ENCODE measurements at places on chromosomes 6 and 20. TPM values are rescaled to one million over a fixed set of nuclear protein-coding genes. Genes with fewer than 3 reads are reported as not detected.

The SLC44A4 gene
- 23.1 TPM for total RNA-seq

The FAM209B gene
- not detected for total RNA-seq

The C20orf204 gene
- 1.9 TPM for total RNA-seq

The SLC22A2 gene
- total RNA-seq: not detected

The MAPK13 gene
- total RNA-seq: 71.4 TPM

The BTN3A1 gene
- 52.2 TPM for total RNA-seq

The EPHA7 gene
- total RNA-seq: 0.14 TPM

GRCh38 chr6:108132863-108133262 is 33.0 kb upstream of the NR2E1 start:
- H3K27me3 ChIP-seq: peaks cover 26% of the 10 kb centered on the region
- no peak overlapping the region for H3K27ac ChIP-seq
- H3K36me3 ChIP-seq: no peaks in the 10 kb centered on the region

- H3K4me1 ChIP-seq: no peaks in the 10 kb centered on the region
- H3K36me3 ChIP-seq: no peaks in the 10 kb centered on the region
- H3K27me3 ChIP-seq: no peaks in the 10 kb centered on the region
- no peak overlapping the region for H3K4me3 ChIP-seq
- no peak overlapping the region for H3K27ac ChIP-seq
Observed at GRCh38 chr20:17343091-17343490, 116.3 kb downstream of the PCSK2 start.

- H3K27me3 ChIP-seq: no peaks in the 10 kb centered on the region
- no peak overlapping the region for H3K4me3 ChIP-seq
- no peaks in the 10 kb centered on the region for H3K36me3 ChIP-seq
- peaks cover 4% of the 10 kb centered on the region for H3K4me1 ChIP-seq
Observed at GRCh38 chr6:169921853-169922824, 170.7 kb downstream of the ERMARD start.

DNA sequence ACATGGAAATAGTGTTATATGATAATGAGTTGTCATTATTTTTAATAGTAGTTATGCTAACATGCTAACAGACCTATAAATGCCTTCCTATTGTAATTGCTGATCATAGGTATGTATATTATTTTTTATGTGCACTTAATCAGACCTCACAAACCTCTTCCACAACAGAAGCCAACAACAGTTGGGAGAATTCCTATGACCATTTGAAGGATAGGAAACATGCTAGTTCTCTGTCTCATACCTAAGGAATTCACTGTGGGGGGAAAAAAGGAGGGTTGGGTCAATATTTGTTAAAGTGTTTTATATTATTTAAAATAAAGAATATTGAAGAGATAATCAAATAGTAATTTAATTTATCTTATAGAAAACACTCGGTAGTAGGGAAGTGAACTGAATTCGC is 990.9 kb downstream of the EPHA7 start:
- H3K27me3 ChIP-seq: no peaks in the 10 kb centered on the region
- H3K36me3 ChIP-seq: no peaks in the 10 kb centered on the region
- no peak overlapping the region for H3K27ac ChIP-seq
- no peak overlapping the region for H3K4me3 ChIP-seq
- no peak for DNase-seq

DNA sequence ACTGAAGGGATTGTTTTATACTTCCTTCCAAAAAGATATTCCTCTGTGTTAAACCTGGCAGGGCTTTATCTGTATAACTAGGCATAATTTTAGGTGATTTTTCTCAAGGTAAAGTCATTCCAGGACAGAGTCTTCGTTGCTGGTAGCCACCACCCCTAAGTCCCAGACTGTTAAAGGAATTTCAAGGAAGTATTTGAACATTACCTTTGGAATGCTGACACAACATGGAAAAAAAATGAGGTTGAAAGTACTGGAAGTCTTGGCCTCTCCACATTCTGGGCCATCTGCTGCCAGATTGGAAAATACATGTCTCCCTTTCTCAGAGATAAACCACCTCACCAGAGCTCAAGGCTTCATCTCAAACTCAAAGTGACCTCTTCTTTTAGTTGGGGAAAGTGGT is 27.0 kb upstream of the ETV7 start:
- no peaks in the 10 kb centered on the region for H3K4me1 ChIP-seq
- H3K36me3 ChIP-seq: no peaks in the 10 kb centered on the region
- H3K27ac ChIP-seq: no peak overlapping the region
- H3K4me3 ChIP-seq: no peak overlapping the region
- H3K27me3 ChIP-seq: no peaks in the 10 kb centered on the region
- DNase-seq: no peak

DNA sequence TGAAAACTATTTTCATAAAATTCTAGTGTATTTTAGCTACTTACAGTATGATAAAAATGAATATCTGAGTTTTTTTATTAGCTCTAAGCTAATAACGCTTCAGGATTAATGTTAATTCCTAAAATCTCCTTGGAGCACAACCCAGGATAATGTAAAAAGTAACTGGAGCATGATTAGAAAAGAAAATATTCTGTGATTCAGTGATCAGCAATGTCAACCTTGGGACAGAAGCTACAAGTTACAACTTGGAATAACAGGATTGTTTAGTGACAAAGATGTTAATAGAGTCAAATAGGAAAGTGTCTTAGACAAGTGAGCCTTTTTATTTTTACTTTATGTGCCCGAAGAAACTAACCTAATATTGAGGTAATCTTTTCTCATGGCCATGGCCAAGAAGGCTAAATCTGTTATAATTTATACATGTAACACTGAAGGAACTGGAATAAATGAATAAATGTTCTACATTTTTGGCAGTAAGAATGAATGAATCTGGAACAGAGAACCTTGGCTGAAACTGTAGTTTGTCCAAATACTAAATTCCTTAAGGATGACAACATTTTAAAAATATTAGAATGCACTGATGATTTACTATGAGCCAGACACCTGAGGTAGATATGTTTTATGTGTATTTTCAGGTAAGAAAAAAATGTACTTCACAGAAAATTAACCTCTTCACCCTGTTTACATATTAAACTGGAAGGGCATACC is 994.0 kb downstream of the GRIK2 start:
- no peak overlapping the region for H3K27ac ChIP-seq
- H3K27me3 ChIP-seq: no peaks in the 10 kb centered on the region
- H3K36me3 ChIP-seq: no peaks in the 10 kb centered on the region
- no peaks in the 10 kb centered on the region for H3K4me1 ChIP-seq
- no peak for DNase-seq

- no peaks in the 10 kb centered on the region for H3K27me3 ChIP-seq
- H3K4me1 ChIP-seq: no peaks in the 10 kb centered on the region
- DNase-seq: no peak
- no peaks in the 10 kb centered on the region for H3K36me3 ChIP-seq
Observed at GRCh38 chr6:81485395-81485794, 267.1 kb downstream of the TENT5A start.

- H3K27ac ChIP-seq: peak overlapping the region; percentile 8
- no peaks in the 10 kb centered on the region for H3K36me3 ChIP-seq
- H3K27me3 ChIP-seq: peaks cover 14% of the 10 kb centered on the region
- H3K4me3 ChIP-seq: no peak overlapping the region
- no peak for DNase-seq
- no peaks in the 10 kb centered on the region for H3K4me1 ChIP-seq
Observed at GRCh38 chr20:58131151-58131550, 97.3 kb downstream of the ANKRD60 start.

- H3K36me3 ChIP-seq: no peaks in the 10 kb centered on the region
- peaks cover 4% of the 10 kb centered on the region for H3K4me1 ChIP-seq
- no peak overlapping the region for H3K4me3 ChIP-seq
- H3K27ac ChIP-seq: no peak overlapping the region
- H3K27me3 ChIP-seq: peaks cover 25% of the 10 kb centered on the region
Observed at GRCh38 chr20:43183536-43184070, 6.1 kb downstream of the PTPRT start.

GRCh38 chr20:44651684-44652423 is at the start of gene ADA:
Gene ADA (minus strand): TSS chr20:44651699. CDS start chr20:44651607, 92 bp downstream.
- H3K4me3 ChIP-seq: peak within 1 kb of the TSS; percentile 88
- DNase-seq: peak; percentile 84
- no peaks in the 10 kb centered on the region for H3K27me3 ChIP-seq
- no peaks in the 10 kb centered on the region for H3K36me3 ChIP-seq

- H3K27me3 ChIP-seq: no peaks in the 10 kb centered on the region
- no peak overlapping the region for H3K4me3 ChIP-seq
- H3K36me3 ChIP-seq: no peaks in the 10 kb centered on the region
- no peak for DNase-seq
- no peak overlapping the region for H3K27ac ChIP-seq
- H3K4me1 ChIP-seq: no peaks in the 10 kb centered on the region
Observed at GRCh38 chr20:32930181-32930580, 71.5 kb downstream of the EFCAB8 start.

DNA sequence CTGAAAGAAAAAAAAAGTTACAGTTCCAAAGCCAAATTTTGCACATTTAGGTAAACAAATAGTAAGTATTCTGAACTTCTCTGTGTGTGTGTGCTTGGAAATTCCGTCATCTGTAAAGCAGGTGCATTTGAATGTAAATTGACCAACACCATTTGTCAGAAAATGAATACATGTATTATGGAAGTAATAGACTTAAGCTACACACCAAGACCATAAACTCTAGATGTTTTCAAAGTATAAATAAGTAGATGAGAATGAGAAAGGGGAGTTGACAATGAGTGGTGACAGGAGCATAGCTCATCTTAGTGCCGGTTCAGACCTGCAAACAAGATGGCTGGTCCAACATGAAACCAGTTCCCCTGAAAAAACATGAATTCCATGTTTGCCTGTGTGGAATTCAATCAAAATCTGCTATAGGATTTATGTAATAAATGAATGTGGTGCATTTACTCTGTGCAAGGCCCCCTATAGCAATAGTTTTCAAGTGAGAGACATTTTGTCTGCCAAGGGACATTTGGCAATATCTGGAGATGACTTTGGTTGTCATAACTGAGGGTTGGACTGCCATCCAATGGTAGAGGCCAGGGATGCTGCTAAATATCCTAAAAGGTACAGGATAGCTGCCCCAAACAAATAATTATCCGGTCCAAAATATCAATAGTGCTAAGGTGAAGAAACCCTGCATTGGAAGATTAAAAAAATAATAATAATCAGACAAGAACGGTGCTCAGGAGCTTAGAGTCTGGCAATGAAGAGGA is 11.0 kb upstream of the FILIP1 start:
- no peak for DNase-seq
- no peaks in the 10 kb centered on the region for H3K4me1 ChIP-seq
- H3K36me3 ChIP-seq: no peaks in the 10 kb centered on the region
- H3K27ac ChIP-seq: no peak overlapping the region
- H3K4me3 ChIP-seq: no peak overlapping the region
- H3K27me3 ChIP-seq: no peaks in the 10 kb centered on the region

DNA sequence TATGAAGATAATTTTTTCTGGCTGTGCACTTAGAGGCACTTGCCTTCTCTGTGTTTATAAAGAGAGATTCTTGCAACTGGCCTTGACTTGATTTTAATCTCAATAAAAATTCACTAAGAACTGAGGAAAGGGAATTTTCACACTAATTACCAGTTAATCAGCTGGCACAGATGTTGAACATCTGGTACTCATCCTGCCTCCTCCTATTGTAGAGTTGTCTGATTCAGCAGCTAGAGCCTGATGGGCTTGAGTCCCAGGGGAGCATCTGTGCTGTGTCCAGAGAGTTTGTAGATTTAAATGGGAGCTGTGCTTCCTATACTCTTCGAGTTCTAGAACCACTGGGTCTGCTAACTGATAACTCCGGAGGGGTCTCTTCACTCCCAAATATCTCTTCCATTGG is 284.4 kb upstream of the RNF24 start:
- no peaks in the 10 kb centered on the region for H3K4me1 ChIP-seq
- H3K27ac ChIP-seq: no peak overlapping the region
- no peaks in the 10 kb centered on the region for H3K27me3 ChIP-seq
- no peaks in the 10 kb centered on the region for H3K36me3 ChIP-seq
- no peak for DNase-seq
- no peak overlapping the region for H3K4me3 ChIP-seq

GRCh38 chr6:114287461-114287860 is 55.4 kb downstream of the HS3ST5 start:
- H3K27ac ChIP-seq: no peak overlapping the region
- H3K36me3 ChIP-seq: no peaks in the 10 kb centered on the region
- no peaks in the 10 kb centered on the region for H3K27me3 ChIP-seq
- H3K4me3 ChIP-seq: no peak overlapping the region
- DNase-seq: no peak

GRCh38 chr20:63079971-63080370 is 73.2 kb upstream of the BHLHE23 start:
- H3K4me3 ChIP-seq: no peak overlapping the region
- DNase-seq: peak; percentile 26
- H3K4me1 ChIP-seq: no peaks in the 10 kb centered on the region
- peaks cover 7% of the 10 kb centered on the region for H3K27me3 ChIP-seq
- H3K36me3 ChIP-seq: no peaks in the 10 kb centered on the region

- no peaks in the 10 kb centered on the region for H3K4me1 ChIP-seq
- no peak overlapping the region for H3K4me3 ChIP-seq
- no peak overlapping the region for H3K27ac ChIP-seq
- no peak for DNase-seq
- H3K36me3 ChIP-seq: no peaks in the 10 kb centered on the region
Observed at GRCh38 chr20:14724468-14724867, 387.1 kb upstream of the FLRT3 start.

- H3K36me3 ChIP-seq: no peaks in the 10 kb centered on the region
- peaks cover 9% of the 10 kb centered on the region for H3K4me1 ChIP-seq
- DNase-seq: no peak
- H3K4me3 ChIP-seq: no peak overlapping the region
Observed at GRCh38 chr6:90399970-90400369, 103.3 kb upstream of the BACH2 start.

GRCh38 chr6:25223490-25223991 is 55.6 kb upstream of the CARMIL1 start:
- no peaks in the 10 kb centered on the region for H3K36me3 ChIP-seq
- H3K27ac ChIP-seq: no peak overlapping the region
- H3K27me3 ChIP-seq: no peaks in the 10 kb centered on the region
- H3K4me3 ChIP-seq: peak overlapping the region; percentile 12
- peaks cover 10% of the 10 kb centered on the region for H3K4me1 ChIP-seq
- DNase-seq: peak; percentile 68

All from upper lobe of right lung (tissue), 1 donor.